ENCODE measurements at places on chromosomes 5 and 9. TPM values are rescaled to one million over a fixed set of nuclear protein-coding genes. Genes with fewer than 3 reads are reported as not detected.
A peak's percentile ranks its signal among the peaks of the same experiment; 100 is the strongest.

GRCh38 chr9:37730839-37731238 is 22.8 kb upstream of the TRMT10B start:
- no peak for DNase-seq

NPR2 gene
- polyA plus RNA-seq: 28.2 TPM

BTNL3 gene
- polyA plus RNA-seq: not detected

GRCh38 chr5:115884704-115885103 is 43.0 kb downstream of the AP3S1 start:
- no peak for DNase-seq

DNA sequence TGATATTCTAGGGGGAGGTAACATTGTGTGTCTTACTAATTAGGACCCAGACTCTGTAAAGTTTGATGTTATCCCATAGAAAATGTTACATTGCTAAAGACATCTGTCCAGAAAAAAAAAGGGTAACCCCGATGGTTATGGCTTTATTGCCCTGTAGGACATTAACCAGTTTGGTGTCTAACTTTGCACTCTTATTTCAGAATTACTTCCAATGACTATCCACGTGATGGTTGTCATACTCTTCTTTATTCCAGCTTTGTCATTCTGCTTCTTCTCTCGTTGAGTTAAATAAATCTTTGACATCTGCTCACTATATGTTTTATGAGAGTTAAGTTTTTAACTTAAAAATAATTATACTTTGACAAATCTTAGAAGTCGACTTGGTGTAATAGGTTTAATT is 180.4 kb upstream of the ANKRD55 start:
- no peak for DNase-seq

GRCh38 chr5:159972538-159973362 is 36.2 kb upstream of the TTC1 start:
- no peak for DNase-seq

GRCh38 chr9:133592731-133593409 is 16.3 kb downstream of the FAM163B start:
- no peak for DNase-seq

SLC6A18 gene
- polyA plus RNA-seq: 0.11 TPM

GRCh38 chr5:146815411-146815810 is 63.1 kb downstream of the PPP2R2B start:
- no peak for DNase-seq

OTP gene
- polyA plus RNA-seq: not detected

DNA sequence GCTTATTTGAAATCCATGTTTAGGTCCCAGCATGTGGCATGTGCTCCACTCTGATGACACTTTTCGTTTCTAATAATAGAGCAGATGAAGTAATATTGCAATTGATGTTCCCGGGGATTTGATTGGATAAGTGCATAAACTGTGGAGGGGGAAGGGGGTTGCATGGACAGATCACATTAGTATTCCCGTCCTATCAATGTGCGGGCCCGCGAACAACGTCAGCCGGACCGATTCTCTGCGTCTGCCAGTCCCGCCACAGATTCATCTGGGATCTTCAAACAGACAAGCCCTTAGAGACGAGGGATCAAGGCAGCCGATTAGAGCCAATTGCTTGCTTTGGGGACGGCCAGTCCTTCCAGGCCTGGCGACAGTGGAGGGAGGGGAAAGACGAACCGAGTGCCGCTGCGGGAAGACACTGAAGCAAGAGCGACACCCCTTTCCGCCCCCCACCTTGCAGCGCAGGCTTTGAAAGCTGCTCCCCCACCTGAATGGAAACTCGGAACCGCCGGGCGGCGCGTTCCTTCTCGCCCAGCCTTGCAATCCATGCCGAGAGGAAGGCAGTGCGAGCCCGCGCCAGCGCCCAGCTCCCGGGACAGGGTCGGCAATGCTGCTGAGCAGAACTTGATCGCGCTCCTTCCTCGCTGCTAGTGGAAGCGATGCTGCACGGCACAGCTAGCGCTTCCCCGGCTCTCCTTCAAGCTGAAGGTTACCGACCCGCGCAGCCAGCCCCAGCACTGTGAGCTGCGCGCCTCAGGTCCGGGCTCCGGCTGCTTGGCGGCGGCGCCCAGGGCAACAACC is at the start of gene RGS7BP:
TSS of gene RGS7BP (plus strand) at position 247 of the 798 bp plus-strand sequence. CDS start 610 bp downstream, outside the sequence.
- DNase-seq: peak; percentile 34

GRCh38 chr5:2739360-2740050 is 12.0 kb downstream of the IRX2 start:
- DNase-seq: no peak

GRCh38 chr5:161138751-161139455 is 286.9 kb upstream of the ATP10B start:
- DNase-seq: no peak

- DNase-seq: no peak
Measured at GRCh38 chr9:89871871-89872331, 267.1 kb downstream of the GADD45G start.

- no peak for DNase-seq
Measured at GRCh38 chr5:51279983-51280706, 103.1 kb upstream of the ISL1 start.

MEF2C gene
- 39.2 TPM for polyA plus RNA-seq

GRCh38 chr5:14528926-14529325 is 52.7 kb upstream of the OTULINL start:
- DNase-seq: no peak

OLFML2A gene
- polyA plus RNA-seq: 22.1 TPM

THBS4 gene
- polyA plus RNA-seq: 10.5 TPM

DNA sequence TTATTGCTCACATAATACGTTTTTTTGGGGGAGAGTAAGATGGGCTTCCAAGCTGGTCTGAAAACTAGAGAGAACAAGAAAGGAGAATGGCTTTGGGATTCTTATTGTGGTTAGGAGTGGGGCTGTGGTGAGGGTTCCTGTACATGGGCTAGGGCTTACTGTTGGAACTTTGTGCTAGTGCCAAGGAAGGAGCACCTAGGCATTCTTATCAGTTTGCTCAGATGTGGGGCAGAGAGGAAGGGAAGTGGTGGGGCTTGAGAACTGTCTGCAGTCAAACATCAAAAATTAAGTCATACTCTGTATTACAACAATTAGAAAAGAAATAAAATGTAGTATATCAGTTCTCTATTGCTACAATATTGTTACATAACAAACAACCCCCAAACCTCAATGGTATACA is 4.0 kb upstream of the THBS4 start:
- no peak for DNase-seq

DNA sequence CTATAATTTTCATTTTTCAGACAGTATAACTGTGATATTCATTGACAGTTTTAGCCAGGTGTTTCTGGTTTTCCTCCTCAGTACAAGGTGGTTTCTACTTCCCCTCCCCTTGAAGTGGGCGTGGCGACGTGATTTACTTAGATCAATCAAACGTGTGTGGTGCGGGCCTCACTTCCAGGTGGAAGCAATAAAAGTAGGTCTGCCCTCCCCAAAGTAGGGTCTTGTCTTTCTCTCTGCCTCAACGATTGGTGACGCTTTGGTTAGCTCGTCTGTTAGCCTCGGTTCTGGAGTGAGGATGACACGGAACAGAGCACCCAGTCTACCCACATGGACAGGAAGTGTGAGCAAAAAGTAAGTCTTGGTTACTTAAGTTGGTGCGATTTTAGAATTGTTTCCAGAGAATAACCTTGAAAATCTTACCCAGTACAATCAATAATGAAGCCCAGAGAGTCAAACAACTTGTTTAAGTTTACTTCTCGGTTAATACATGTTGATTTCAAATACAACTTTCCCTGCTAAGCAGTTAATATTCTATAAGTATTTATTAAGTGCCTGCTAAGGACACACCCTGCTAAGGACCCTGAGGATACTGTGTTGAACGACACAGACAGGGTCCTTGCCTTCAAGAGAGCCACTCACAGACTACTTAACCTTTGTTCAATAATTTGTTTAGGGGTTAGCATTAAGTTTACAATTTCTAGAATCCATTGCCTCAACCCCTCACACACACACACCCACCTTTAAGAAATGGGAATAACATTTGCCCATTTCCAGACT is 48.4 kb downstream of the COX7C start:
- DNase-seq: no peak

TRIM36 gene
- polyA plus RNA-seq: 2.2 TPM

- no peak for DNase-seq
Measured at GRCh38 chr5:63860379-63860778, 101.9 kb downstream of the HTR1A start.

LHX3 gene
- polyA plus RNA-seq: not detected

GRCh38 chr9:129544761-129545160 is 76.1 kb downstream of the C9orf50 start:
- no peak for DNase-seq

- DNase-seq: no peak
Measured at GRCh38 chr5:154734370-154735248, 20.6 kb upstream of the LARP1 start.

RASEF gene
- polyA plus RNA-seq: 8.6 TPM

GRCh38 chr9:132391449-132391848 is 15.2 kb downstream of the TTF1 start:
- DNase-seq: no peak
